ENCODE measurements at places on chromosomes 12 and 14. TPM values are rescaled to one million over a fixed set of nuclear protein-coding genes. Genes with fewer than 3 reads are reported as not detected.

The NOS1 gene
- not detected for total RNA-seq

The SMARCC2 gene
- total RNA-seq: 146 TPM

The KRT2 gene
- total RNA-seq: 0.82 TPM

The SERPINA10 gene
- not detected for total RNA-seq

The PARPBP gene
- total RNA-seq: 1.7 TPM
